ENCODE measurements at places on chromosomes 5 and 9.
A peak's percentile ranks its signal among the peaks of the same experiment; 100 is the strongest.

DNA sequence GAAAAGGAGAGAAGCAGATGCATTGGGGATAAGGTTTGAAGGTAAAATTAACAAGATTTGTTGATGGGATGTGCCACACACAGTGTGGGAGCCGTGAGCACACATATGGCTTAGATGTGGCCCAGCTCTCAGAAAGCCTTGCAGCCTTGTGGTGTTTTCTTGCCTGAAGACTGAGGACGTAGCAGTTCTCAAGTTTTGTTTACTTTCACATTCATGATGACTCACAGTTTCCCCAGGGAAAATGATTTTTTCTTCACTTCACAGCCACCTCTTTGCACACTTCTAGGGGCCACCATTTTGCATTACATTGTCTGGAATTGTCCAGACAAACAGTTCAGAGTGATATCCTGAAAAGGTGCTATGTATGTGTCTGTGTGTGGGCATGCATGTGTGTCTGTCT is 126.2 kb downstream of the BASP1 start:
- peak; percentile 59 for DNase-seq

DNA sequence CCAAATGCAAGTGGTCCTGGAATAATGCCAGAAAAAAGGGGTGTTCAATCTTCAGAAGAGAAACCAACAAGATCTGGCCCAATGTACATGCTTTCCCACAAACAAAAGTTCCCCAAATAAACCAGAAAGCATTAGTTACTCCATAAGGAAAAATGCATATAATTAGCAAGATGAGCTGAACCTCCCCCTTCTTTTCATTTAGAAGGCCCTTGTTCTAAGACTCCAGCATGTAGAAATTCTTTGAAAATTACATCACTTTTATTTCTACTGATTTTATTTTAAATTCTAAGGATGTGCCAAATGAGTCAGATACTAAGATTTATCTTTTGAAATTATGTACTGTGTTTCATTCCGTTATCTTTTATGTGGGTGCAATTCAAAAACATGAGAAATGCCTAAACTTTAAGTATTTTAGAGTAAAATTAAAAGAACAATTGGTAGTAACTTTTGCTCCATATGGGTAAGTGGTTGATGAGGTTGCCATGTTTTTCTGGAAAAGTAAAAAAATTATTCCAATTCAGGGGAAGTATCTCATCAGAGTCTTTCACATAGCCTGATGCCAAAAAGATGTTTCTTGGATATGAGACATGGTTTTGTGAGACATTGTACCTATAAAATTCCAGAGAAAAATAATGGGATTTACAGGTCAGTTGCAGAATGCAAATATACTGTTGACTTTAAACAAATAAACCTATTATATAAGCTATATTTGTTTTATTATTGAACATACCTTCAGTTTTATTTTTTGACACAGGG is 106.5 kb upstream of the CCDC112 start:
- DNase-seq: no peak

GRCh38 chr5:18653216-18653752 is 1019.0 kb downstream of the TAF11L14 start:
- no peak for DNase-seq

- DNase-seq: no peak
Measured at GRCh38 chr9:83154087-83154736, 91.3 kb upstream of the RASEF start.

DNA sequence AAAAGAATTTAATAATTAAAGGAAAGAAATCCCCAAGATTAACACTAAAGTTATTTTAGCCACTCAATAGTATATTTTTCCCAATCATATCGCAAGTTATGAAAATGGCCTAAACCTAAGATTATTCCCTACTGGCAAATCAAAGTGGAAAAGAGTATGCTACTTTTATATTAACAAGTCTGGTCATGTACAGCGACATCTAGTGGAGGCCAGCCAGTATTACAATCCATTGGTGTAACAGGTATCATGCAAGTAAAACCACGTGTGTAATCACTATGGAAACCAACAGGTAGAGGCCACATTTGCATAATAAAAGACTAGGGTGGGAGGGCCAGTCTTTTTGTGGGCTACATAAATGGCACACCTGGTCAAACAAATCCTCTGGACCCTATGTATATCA is 976.4 kb upstream of the CDH9 start:
- no peak for DNase-seq

- DNase-seq: no peak
Measured at GRCh38 chr5:90233476-90233875, 176.1 kb downstream of the CETN3 start.

GRCh38 chr5:75524071-75524470 is 12.4 kb downstream of the POLK start:
- DNase-seq: peak; percentile 49

- DNase-seq: no peak
Measured at GRCh38 chr5:78744951-78745534, 96.5 kb upstream of the LHFPL2 start.

GRCh38 chr9:13128266-13128860 is 151.1 kb downstream of the MPDZ start:
- DNase-seq: no peak

DNA sequence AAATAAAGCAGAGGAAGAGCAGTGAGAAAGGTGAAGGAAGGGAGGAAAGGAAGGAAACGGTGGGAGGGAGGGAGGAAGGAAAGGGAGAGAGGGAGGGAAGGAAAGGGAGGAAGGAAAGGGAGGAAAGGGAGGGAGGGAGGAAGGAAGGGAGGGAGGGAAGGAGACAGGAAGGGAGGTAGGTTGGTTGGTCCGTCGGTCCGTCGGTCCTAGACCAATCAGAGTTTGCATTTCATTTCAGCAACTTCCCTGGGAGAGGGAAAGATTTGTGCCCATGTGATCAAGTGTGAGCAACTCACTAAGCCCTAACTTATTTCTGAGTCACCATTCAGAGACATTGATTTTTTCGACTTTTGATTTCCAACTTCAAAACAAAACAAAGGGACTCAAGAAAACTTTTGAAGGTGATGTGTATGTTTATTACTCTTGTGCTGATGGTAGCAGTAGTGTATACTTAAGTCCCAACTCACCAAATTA is 18.8 kb downstream of the NANS start:
- DNase-seq: no peak

- no peak for DNase-seq
Measured at GRCh38 chr9:133154097-133154989, 9.4 kb downstream of the GBGT1 start.

GRCh38 chr9:18989865-18990264 is 43.1 kb downstream of the SAXO1 start:
- no peak for DNase-seq

GRCh38 chr9:26779062-26779461 is 113.5 kb downstream of the CAAP1 start:
- DNase-seq: no peak

- no peak for DNase-seq
Measured at GRCh38 chr9:124580186-124580585, 73.0 kb upstream of the NR5A1 start.

DNA sequence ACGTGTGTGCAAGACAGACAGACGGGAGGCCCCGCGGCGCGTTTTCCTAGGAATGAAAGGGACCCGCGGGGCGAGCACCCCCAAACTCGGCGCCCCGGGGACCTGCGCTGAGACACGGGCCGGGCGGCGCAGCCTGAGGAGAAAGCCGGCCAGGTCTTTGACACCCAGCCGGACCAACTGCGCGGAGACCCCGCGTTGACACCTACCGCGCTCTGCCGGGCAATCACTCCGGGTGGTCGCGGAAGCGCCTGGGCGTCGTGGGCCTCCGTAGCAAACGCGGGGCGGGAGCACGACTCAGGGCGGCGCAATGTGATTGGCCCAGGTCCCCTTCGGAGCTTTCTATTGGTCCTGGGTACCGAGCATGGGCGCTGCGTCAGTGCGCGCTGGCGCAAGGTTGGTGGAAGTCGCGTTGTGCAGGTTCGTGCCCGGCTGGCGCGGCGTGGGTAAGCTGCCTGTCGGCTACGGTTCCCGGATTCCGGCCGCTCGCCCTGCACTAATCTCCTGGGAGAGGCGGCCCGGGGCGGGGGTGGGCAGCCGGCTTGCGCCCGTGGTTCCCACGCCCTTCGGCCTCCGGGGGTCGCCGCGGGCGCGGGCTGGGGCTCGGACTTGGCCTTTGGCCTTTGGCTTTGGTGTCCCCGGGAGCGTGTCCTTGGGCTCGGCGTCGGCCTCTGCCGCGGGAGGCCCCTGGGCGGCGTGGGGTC is at the start of the genes FASTKD3 and MTRR:
Gene FASTKD3 (minus strand): TSS at position 259 of the 701 bp plus-strand sequence. CDS start 948 bp downstream, outside the sequence.
Gene MTRR (plus strand): TSS at position 376 of the 701 bp plus-strand sequence. CDS start 1,647 bp downstream, outside the sequence.
- peak; percentile 92 for DNase-seq

DNA sequence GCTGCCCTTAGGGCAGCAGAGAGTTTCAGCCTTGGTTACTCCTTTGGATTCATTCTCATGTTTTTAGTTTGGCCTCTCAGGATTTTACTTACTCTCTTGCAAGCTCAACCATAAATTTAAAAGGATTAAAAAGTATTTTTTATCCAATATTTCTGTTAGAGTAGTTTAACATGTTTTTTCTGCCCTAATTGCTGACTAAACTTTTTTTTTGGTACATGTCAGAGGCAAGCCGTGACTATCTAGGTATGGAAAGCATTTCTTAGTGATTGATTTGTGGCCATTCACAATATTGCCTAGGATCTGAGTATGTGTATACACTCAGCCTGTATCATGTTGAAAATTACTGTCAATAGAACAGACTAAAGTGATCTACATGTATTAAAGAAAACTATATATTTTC is 92.1 kb downstream of the MELK start:
- no peak for DNase-seq

DNA sequence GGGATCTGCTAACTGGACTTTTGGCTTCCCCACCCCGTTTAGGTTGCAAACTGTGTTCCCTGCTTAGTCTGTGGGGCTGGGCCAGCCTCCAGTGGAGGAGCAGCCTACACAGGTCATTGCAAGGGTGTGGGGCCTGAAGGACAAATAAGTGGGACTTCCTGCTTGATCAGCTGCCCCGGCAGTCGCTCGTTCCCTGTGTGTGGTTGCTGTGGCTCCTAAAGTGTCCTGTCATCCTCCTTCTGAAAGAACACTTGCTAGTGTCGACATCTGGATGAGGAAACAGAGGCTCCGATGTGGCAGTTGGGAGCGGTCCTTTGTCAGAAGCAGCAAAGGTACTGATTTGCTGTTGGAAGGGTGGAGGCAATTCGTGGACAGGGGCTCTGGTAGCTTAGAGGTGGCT is 88.9 kb upstream of the TBCA start:
- no peak for DNase-seq

DNA sequence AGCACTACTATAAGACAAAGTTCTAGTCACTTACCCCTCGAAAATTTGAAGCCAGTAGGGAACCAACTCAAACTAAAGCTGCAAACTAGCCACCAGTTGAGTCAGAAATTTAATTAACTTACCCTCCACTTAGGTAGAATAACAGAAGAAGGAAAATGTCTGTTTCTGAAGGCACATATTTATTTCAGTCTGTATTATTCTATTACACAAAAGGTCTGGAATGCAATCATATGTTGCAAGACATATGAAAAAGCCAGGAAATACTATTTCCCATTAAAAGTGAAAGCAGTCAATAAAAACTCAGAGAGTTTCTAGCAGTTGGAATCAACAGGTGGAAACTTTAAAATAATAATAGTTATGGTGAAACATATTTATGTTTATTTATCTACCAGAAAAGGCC is 79.2 kb upstream of the SLCO4C1 start:
- DNase-seq: no peak

DNA sequence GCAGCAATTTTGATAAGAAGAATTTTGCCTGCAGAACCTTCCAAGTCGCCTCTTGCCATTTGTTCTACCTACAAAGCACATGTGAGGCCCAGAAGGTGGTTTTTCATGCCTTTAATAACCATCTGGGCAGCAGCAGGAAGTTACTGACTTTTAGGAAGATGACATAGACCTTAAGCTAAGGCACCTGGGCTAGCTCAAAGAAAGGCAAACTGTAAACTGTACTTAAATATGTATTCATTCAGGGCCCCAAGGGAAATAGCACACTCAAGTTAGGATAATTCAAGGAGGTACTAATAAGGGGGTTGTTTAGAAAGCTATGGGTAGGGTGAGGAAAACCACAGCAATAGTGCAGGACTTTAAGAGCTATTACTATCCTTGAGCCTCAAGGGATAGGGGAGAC is 57.3 kb upstream of the HSPB3 start:
- no peak for DNase-seq

GRCh38 chr5:90967851-90968250 is 409.3 kb downstream of the ADGRV1 start:
- DNase-seq: no peak

- no peak for DNase-seq
Measured at GRCh38 chr9:11758016-11758415, 935.2 kb upstream of the TYRP1 start.

GRCh38 chr9:5920860-5921328 is 30.2 kb downstream of the MLANA start:
- DNase-seq: no peak

GRCh38 chr9:2072752-2073405 is 57.7 kb downstream of the SMARCA2 start:
- no peak for DNase-seq

DNA sequence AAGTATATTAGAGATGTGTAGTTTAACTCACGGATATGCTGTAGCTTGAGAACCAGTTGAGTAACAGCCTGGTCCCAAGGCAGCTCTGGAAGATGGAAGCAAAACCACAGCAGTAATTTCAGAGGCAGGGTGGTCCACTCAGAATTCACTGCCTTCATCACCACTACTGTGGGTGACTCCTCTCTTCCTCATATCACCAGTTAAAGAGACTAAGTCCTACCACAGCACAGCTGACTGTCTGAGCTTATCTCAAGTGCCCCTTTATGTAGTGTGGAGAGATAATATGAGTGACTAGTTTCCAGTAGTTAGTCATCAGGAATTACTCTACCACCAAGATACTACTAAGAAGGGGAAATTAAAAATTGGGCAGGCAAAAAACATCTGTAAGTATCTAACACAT is 1571.2 kb upstream of the C9orf72 start:
- DNase-seq: no peak

- no peak for DNase-seq
Measured at GRCh38 chr5:141519605-141520565, 31.0 kb downstream of the PCDHGC5 start.

DNA sequence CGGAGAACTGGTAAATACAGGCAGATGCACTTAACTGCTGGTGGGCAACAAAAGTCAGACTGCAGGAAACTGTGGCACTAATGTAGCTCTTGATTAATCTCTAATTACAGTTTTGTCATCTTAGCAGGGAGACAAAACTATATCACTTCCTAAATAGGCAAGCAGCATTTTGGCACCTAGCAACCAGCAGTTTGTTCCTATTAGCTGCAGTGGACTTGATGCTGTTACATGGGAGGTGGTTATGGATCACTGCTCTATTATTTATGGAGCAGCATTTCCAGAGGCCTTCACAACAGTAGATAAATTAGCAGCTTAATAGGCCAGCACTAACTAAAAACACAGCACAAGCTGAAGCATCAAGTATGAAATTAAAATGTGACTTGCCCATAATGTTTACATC is 518.3 kb upstream of the ITGA1 start:
- no peak for DNase-seq

DNA sequence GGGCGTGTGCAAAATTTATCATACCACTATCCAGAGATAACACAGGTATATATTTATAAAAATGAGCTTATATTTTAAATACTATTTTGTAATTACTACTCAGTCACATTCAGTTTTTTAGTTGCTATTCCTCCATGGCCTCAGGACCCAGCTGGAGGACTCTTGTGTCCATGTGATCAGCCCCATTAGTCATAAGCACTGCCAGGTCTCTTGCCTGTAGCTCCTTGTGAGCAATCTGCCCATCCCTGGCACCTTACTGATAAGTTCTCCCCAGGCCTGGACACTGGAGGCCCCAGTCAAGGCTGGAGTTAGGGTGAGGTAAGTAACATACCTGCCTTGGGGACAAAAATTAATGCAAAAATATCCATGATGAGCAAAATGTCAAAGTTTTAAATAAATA is 29.5 kb upstream of the ADRB2 start:
- no peak for DNase-seq
